ENCODE measurements at places on chromosomes 2 and 18.

- no peak overlapping the region for H3K27ac ChIP-seq
- H3K4me1 ChIP-seq = no peaks in the 10 kb centered on the region
- no peaks in the 10 kb centered on the region for H3K36me3 ChIP-seq
- DNase-seq = no peak
- no peaks in the 10 kb centered on the region for H3K27me3 ChIP-seq
- no peak overlapping the region for H3K4me3 ChIP-seq
Measured at GRCh38 chr2:102283996-102284395, 27.4 kb upstream of the IL1RL1 start.

- no peaks in the 10 kb centered on the region for H3K4me1 ChIP-seq
- H3K4me3 ChIP-seq = no peak overlapping the region
- DNase-seq = no peak
- H3K27ac ChIP-seq = no peak overlapping the region
Measured at GRCh38 chr2:156800781-156801361, 364.7 kb downstream of the GPD2 start.

GRCh38 chr18:11674119-11674518 lies 14.9 kb upstream of the GNAL start:
- no peaks in the 10 kb centered on the region for H3K27me3 ChIP-seq
- no peaks in the 10 kb centered on the region for H3K36me3 ChIP-seq
- no peak overlapping the region for H3K4me3 ChIP-seq
- no peaks in the 10 kb centered on the region for H3K4me1 ChIP-seq

DNA sequence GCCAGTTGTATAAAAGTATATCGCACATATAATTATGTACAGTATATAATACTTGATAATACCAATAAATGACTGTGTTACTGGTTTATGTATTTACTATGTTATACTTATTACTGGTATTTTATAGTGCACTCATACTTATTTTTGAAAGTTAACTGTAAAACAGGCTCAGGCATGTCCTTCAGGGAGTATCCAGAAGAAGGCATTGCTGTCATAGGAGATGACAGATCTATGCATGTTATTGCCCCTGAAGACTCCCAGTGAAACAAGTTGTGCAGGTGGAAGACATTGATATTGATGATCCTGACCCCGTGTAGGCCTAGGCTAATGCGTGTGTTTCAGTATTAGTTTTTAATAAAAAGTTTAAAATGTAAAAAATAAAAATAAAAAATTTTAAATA lies 20.3 kb upstream of the ASXL3 start:
- H3K27me3 ChIP-seq = no peaks in the 10 kb centered on the region
- no peak for DNase-seq
- no peak overlapping the region for H3K27ac ChIP-seq
- no peaks in the 10 kb centered on the region for H3K4me1 ChIP-seq
- no peak overlapping the region for H3K4me3 ChIP-seq

DNA sequence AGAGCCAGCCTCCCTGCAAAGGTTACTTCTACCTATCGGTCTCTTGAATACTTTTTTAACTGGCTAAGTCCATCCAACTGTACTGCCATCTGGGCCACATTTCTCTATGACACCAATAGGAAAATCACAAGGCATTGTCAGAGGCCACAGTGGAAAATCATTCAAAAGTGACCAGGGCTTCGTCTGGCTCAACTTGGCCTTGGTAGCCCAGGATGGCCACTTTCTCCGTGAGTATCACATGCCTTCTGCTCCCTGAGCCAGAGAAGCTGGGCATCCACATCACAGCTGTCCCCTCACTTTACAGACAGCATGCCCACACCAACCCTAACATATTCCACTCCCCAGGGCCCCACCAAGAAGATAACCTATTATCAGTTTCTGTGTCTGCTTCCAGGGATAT lies 5.8 kb downstream of the CIB4 start:
- no peaks in the 10 kb centered on the region for H3K27me3 ChIP-seq
- H3K36me3 ChIP-seq = no peaks in the 10 kb centered on the region
- no peak for DNase-seq
- H3K27ac ChIP-seq = no peak overlapping the region
- peaks cover 43% of the 10 kb centered on the region for H3K4me1 ChIP-seq
